ENCODE measurements at places on chromosomes 5 and 9.

DNA sequence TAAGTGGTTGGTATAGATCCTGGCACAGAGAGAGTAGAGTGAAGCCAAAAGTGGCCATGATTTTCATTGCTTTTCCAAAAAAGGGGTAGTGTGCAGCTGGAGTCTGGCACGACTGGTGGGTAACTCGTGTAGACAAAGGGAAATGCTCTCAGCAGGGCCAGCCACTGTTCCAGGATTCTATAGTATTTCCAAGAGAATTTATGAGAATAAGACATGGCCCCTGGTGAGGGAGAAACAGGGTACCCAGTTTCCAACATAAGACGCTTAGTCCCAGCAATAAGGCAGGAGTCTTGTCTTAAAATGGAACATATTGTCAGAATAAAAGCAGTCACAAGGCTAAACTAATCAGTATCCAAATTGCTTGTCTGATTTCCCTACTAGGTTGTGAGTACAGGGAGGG is 52.1 kb downstream of the NMUR2 start:
- no peak for DNase-seq

DNA sequence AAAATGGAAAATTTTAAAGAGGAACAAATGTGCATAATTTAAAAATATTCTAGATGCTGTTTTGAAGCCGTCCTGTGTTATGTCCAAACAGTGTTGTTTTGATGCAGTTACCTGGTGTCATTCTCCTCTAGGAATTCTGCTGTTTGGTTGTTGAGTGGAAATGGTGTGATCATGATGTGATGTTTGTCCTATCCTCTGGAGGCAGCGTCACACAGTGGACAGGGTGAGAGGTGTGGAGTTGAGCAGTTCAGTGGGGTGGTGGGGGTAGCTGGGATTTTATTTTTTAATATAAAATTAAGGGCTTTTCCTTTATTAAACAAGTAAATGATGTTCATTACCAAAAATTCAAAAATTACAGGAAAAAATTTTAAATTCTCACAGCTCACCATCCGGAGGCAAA is 31.2 kb downstream of the PRDM6 start:
- no peak for DNase-seq

DNA sequence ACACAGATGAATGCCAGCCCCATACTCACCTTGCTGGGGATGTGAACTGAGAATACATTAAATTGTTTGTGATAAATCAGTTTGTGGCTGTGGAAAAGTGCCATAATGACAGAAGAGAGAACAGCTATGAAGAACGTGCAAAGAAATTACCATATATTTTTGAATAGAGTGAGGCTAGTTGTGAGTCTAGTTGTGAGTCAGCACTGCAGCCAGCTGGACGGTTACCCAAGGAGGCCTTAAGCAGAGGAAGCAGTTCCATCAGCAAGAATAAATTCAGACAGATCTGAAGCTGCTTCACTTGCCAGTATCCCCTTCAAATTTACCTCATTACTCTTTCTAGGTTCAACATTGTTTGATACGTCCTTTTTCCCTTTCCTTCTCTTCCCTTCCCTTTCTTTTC is 446.0 kb downstream of the MTRR start:
- no peak for DNase-seq

- DNase-seq: no peak
Measured at GRCh38 chr5:163498886-163499285, 6.5 kb upstream of the MAT2B start.

DNA sequence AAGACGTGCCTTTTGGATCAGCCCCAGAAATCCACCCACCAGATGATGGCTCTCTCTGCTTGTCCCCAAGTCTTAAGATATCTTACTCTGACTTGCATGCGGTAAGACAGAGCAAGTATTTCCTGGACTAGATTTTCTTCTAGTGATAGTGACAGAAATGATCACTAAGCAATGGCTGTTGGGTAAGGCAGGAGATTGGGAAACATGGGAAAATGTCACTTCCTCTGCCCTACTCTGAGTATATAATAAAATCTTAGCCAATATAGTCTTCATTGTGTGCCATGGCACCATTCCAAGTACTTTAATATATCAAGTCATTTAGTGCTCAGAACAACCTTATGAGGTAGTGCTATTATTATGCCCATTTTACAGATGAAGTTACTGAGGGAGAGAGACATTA is 31.0 kb upstream of the GNA14 start:
- DNase-seq: no peak

Measured in stimulated activated CD4-positive, alpha-beta T cell treated with anti-CD3 and anti-CD28 coated beads, Interleukin-1b, Interleukin-23, amount 100 ng/mL, for 1 hour (primary cell).